ENCODE measurements at places on chromosomes 1 and 21. TPM values are rescaled to one million over a fixed set of nuclear protein-coding genes. Genes with fewer than 3 reads are reported as not detected.

The SH2D5 gene
- total RNA-seq, result 6.9 TPM

GRCh38 chr1:198530953-198531352 is 9.5 kb downstream of the ATP6V1G3 start:
- ATAC-seq, result no peak

- ATAC-seq, result no peak
These were observed 11.6 kb upstream of the EPB41 start for GRCh38 chr1:28902738-28903137.

DNA sequence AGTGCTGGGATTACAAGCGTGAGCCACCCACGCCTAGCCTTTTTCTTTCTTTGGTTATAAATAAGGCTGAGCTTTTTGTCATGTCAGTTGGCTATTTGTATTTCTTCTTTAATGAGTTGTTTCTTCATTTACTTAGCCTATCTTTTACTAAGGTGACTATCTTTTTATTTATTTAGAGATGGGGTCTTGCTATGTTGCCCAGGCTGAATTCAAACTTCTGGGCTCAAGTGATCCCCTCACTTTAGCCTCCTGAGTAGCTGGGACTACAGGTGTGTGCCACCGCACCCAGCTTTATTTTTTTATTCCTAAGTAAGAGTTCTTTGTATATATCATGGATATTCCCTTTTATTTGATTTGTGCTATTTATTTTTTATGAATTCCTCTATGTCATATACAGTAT is 11.9 kb downstream of the DMBX1 start:
- no peak for ATAC-seq

DNA sequence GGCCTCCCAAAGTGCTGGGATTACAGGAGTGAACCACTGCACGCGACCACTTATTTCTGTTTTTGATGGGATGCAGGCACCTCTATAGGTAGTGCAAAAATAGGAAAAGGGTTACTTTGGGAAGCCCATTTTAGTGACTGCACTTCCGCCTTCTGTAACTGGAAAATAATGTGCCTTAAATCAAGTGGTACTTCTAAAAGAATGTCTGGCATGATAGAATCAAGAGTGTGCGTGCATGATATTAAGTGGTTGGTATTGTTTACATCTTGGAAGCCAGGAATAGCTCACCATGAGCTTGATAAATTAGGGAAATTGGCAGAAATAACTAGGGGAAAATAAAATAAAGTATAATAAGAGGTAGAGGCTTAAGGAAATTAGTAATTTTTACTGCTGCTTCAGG is 1067.0 kb downstream of the ADGRL2 start:
- ATAC-seq, result no peak

The ALG14 gene
- 0.62 TPM for total RNA-seq

DNA sequence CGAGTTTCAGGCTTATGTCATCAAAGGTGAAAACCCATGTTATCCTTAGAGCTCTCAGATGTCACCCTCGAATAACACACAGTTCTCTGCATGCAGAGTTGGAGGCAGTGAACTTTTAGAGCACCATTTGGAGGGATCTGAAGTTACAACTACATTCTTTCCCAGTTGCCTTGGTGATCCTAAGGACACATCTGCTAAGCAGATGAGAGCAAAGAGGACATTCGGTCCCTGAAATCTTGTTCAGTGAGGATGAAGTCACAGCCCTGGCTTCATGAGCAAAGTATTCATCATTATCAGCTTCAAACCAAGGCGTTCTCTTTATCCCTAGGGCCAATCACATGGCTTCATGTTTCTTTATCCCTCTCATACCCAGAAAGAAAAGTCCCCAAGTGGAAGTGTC is 23.1 kb upstream of the MCOLN2 start:
- peak; percentile 77 for ATAC-seq

The TMPRSS3 gene
- not detected for total RNA-seq

The KCNE2 gene
- 1.5 TPM for total RNA-seq

DNA sequence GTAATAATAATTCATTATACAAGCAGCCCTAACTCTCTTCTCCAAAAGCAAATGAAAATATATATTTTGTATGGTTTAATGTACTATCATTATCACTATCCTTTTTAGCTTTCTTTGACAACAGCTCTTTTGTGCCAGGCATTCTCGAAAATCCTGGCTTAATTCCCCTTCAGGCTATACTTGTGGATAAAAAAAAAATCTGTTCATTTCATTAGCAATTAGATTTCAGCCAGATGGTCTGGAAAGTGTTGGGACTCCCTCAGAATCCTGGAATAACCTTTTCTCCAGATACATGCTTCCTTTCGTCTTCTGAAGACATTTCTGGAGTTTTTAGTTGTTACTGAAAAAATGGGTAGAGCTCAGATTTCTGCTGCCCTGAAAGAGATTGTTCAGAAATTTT is 83.4 kb upstream of the PLPPR4 start:
- no peak for ATAC-seq

DNA sequence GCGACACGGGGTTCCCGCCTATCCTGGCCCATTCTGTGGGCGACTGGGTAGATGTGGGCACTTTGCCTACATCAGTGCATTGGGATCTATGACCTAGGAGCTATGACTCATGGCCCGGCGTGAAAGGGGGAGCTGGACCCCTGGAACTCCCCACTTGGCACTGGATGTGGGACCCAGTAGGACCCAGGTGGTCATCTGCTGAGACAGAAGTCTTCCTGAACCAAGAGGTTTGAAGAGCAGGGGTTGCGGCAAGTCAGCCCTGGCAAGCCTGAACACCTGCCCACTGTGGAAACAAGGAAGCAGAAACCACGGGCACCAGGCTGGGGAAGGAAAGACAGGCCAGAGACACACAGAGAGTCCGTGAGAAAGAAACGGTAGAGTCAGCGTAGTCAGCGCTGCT is 656.7 kb downstream of the AJAP1 start:
- no peak for ATAC-seq

Measured in gastroesophageal sphincter (tissue), 4 donors.